ENCODE measurements at places on chromosomes 7 and 10.

GRCh38 chr10:132541601-132542011 lies 4.0 kb downstream of the INPP5A start:
- no peak for DNase-seq

DNA sequence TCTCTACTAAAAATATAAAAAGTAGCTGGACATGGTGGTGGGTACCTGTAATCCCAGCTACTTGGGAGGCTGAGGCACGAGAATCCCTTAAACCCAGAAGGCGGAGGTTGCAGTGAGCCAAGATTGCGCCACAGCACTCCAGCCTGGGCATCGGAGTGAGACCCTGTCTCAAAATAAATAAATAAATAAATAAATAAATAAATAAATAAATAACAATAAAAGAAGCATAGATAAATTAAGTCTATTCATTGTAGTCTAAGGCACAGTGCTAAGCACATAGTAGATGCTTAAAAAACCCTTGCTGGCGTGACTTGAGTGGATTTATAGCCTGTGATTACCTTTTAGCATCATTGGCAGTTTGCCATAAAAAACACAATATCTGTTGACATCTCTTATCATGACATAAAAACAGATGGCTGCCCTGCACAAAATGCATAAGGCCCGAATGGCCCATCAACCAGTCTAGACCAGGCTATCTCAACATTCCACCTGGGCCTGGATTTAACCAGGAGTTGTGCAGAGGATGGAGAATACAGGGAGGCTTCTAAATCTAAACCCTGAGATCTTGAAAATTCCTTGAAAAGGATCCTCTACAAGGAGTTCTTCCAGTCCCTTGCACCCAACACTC lies 94.9 kb downstream of the PRLHR start:
- no peak for DNase-seq

- DNase-seq = no peak
Measured at GRCh38 chr7:133135451-133135850, 53.6 kb upstream of the CHCHD3 start.

GRCh38 chr10:124654686-124655085 lies 89.5 kb downstream of the FAM53B start:
- no peak for DNase-seq

- no peak for DNase-seq
Measured at GRCh38 chr10:111784436-111784835, 399.1 kb downstream of the GPAM start.

All from stimulated activated CD8-positive, alpha-beta memory T cell treated with anti-CD3 and anti-CD28 coated beads, Interleukin-4, amount 100 ng/mL, for 4 hours (primary cell).